ENCODE measurements at places on chromosomes 5 and 9.

DNA sequence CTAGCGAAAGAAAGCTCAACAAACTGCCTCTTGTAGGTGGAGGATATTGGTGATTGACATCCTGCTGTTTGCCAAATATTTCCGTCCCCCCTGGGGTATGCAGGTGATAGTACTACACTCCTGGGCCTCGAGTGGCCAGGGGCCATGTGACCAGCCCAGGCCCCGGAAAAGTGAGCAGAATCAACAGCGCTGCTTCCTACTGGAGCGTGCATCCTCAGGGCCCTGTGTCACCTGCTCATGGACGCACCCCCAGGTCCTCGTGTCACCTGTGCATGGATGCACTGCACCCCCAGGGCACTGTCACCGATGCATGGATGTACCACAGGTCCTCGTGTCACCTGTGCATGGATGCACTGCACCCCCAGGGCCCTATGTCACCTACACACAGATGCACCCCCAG is 43.8 kb downstream of the ADAMTS16 start:
- DNase-seq = no peak

GRCh38 chr5:144318460-144318859 is 147.8 kb downstream of the KCTD16 start:
- no peak for DNase-seq

GRCh38 chr5:10479154-10479721 is 37.6 kb downstream of the ROPN1L start:
- DNase-seq = no peak

GRCh38 chr5:56291079-56291643 is 58.0 kb upstream of the ANKRD55 start:
- DNase-seq = no peak

GRCh38 chr9:129032541-129033159 is 3.8 kb upstream of the MIGA2 start:
- no peak for DNase-seq

DNA sequence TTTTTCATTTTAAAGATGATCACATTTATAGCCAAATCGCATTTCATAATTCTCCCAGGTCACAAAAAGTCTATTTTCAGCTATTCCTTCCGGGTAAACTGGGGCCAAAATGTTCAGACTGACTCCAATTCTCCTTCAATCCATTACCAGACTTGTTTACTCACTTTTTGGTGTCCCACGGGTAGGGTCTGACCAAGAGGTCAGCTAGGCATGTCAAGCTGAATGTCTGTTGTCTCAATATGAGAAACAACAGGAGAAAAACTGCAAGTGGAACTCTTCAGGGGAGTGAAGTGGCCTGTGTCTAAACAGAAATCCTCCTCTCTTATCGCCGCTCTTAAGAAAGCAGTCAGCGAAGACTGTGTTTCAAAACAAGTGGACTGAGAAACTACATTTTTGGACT is 171.3 kb downstream of the APBA1 start:
- no peak for DNase-seq

- DNase-seq = no peak
These were observed 29.7 kb downstream of the MEGF10 start for GRCh38 chr5:127320032-127320965.

DNA sequence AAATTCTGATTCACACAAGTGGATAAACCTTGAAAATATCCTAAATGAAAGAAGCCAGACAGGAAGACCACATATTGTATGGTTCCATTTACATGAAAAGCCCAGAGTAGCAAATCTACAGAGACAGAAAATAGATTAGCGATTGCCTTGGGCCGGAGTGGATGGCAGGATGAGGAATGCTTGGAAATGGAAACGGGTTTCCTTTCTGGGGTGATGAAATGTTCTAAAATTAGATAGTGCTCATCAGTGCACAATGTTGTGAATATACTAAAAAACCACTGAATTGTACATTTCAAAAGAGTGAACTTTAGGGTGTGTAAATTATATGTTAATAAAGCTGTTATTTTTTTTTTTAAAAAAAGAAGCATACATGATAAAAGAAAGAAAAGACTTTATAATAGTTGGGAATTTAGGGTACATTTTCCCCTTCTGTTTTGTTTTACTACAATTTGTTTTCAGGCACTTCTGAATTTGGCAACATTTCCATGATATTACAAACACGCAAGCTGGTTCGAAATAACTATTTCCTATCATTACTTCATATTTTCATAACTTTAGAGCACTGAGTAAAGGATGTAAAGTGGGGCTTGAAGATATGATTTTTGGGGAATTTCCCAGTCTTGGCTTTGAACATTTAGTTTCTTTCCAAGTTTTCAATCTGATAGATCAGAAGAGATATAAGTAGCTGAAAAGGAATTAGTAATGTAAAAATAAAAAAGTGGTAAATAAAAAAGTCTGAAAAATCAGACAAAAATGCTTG is 23.9 kb downstream of the SLC35A4 start:
- DNase-seq = no peak

GRCh38 chr5:167268337-167268736 is 1023.1 kb upstream of the WWC1 start:
- no peak for DNase-seq

- no peak for DNase-seq
These were observed 2.2 kb downstream of the HNRNPA0 start for GRCh38 chr5:137751869-137752491.

- no peak for DNase-seq
These were observed 110.7 kb downstream of the NR6A1 start for GRCh38 chr9:124660341-124660801.

GRCh38 chr5:38800515-38800914 is 45.3 kb upstream of the OSMR start:
- DNase-seq = no peak

- DNase-seq = peak; percentile 41
These were observed 23.3 kb downstream of the CEP72 start for GRCh38 chr5:635306-636055.

GRCh38 chr5:55923177-55923771 is 71.5 kb downstream of the IL6ST start:
- no peak for DNase-seq

- no peak for DNase-seq
These were observed 74.9 kb downstream of the CAMK4 start for GRCh38 chr5:111299067-111299481.

GRCh38 chr9:74589576-74589975 is 92.4 kb downstream of the RORB start:
- no peak for DNase-seq

- DNase-seq = no peak
These were observed 1.9 kb downstream of the CDH18 start for GRCh38 chr5:19986031-19986619.

DNA sequence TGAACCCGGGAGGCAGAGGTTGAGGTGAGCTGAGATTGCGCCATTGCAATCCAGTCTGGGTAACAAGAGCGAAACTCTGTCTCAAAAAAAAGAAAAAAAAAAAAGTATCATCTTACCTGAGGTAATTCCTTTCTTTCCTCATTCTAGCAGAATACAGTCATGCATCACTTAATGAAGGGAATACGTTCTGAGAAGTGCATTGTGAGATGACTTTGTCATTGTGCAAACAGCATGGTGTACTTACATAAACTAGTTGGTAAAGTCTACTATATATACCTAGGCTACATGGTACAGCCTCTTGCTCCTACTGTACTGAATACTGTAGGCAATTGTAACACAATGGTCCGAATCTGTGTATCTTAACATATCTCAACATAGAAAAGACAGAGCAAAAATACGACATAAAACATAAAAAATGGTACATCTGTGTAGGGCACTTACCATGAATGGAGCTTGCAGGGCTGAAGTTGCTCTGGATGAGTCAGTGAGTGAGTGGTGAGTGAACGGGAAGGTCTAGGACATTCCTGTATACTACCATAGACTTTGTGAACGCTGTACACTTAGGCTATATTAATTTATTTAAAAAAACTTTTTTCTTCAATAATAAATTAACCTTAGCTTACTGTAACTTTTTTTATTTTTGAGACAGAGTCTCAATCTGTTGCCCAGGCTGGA is 100.4 kb downstream of the GLDC start:
- no peak for DNase-seq

DNA sequence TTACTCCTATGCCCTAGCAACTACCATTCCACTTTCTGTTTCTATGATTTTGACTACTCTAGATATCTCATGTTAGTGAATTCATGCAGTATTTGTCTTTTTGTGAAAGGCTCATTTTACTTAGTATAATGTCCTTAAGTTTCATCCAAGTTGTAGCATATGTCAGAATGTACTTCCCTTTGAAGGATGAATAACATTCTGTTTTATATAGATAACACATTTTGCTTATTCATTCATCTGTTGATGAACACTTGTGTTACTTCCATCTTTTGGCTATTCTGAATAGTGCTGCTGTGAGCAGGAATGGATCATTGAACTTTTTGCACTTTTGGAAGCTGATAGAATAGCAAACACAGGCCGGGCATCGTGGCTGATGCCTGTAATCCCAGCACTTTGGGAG is 140.2 kb upstream of the MYO10 start:
- DNase-seq = no peak

GRCh38 chr5:160312134-160312959 is at the start of gene CCNJL:
Gene CCNJL, minus strand, starts transcription at chr5:160312564. Its CDS starts 641 bp downstream, at chr5:160311923.
- DNase-seq = no peak

DNA sequence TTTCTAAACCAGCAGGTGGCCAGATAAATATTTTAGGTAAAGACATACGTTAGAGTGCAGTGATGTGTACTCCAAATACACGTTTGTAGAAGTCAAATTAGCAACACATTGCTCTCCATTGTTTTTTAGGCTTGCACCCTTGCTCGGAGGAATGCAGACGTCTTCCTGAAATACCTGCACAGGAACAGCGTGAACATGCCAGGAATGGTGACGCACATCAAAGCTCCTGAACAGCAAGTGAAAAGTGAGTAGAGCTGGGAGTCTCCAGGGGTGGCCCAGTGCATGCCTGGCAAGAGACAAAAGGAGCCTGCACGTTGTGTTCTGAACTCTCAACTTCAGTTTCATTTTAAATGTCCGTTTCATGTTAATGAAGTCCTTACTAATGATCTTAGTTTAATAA is 207.5 kb upstream of the OTULINL start:
- no peak for DNase-seq

GRCh38 chr5:2158109-2158508 is 275.4 kb upstream of the IRX4 start:
- DNase-seq = no peak

DNA sequence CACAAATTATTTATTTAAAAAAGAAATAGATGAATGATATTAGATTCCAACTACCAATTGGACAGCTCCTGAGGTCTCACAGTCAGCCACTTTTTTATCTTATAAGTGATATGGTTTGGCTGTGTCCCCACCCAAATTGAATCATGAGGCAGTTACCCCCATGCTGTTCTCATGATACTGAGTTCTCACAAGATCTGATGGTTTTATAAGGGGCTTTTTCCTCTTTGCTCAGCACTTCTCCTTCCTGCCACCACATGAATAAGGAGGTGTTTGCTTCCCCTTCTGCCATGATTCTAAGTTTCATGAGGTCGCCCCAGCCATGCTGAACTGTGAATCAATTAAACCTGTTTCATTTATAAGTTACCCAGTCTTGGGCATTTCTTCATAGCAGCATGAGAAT is 12.9 kb downstream of the NLN start:
- DNase-seq = no peak

GRCh38 chr5:156927545-156927944 is 35.5 kb downstream of the TIMD4 start:
- no peak for DNase-seq

- DNase-seq = no peak
These were observed 98.4 kb downstream of the C9orf152 start for GRCh38 chr9:110109333-110110092.

DNA sequence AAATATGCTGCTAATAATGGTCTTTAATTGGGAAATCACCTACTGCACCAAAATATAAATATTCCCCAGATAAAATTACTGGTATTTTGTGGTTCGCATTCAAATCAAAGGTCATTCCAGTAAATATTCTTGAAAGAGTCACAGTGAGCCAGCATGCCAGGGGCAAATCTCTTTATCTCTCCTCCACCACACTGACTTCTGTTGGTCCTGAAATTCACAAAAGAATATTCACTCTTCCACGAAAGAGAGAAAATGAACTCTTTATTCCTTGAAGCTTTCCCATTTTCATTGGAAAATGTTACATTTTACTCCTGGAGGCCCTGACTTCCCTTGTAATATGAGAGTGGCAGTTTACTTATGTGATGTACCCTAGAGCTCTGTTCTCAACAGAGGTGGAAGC is 39.7 kb downstream of the ZNF366 start:
- DNase-seq = no peak

GRCh38 chr5:87282269-87282668 is 14.6 kb downstream of the RASA1 start:
- no peak for DNase-seq

GRCh38 chr5:113151641-113152379 is 175.2 kb downstream of the DCP2 start:
- no peak for DNase-seq

- DNase-seq = no peak
These were observed 137.2 kb downstream of the PLCXD3 start for GRCh38 chr5:41373230-41373629.

- DNase-seq = no peak
These were observed 59.3 kb downstream of the DIAPH1 start for GRCh38 chr5:141559461-141559860.

- DNase-seq = no peak
These were observed 4.1 kb downstream of the PAX5 start for GRCh38 chr9:37029776-37030610.

- peak; percentile 69 for DNase-seq
These were observed 42.8 kb downstream of the TIMD4 start for GRCh38 chr5:156920042-156920860.

GRCh38 chr5:59600153-59600552 is 293.4 kb downstream of the PDE4D start:
- DNase-seq = no peak

DNA sequence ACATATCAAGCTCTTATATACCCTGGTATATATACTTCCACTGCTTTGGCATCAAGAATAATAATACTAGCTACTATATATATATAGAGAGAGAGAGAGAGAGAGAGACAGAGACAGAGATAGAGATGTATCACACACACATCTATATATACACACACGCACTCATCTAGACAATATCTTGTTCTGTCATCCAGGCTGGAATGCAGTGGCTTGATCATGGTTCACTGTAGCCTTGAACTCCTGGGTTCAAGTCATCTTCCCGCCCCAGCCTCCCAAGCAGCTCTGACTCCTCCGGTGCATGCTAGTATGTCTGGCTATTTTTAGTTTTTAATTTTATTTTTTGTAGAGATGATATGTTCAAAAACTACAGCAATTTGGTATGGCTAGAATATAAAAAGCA is 22.5 kb downstream of the ANKHD1 start:
- no peak for DNase-seq

DNA sequence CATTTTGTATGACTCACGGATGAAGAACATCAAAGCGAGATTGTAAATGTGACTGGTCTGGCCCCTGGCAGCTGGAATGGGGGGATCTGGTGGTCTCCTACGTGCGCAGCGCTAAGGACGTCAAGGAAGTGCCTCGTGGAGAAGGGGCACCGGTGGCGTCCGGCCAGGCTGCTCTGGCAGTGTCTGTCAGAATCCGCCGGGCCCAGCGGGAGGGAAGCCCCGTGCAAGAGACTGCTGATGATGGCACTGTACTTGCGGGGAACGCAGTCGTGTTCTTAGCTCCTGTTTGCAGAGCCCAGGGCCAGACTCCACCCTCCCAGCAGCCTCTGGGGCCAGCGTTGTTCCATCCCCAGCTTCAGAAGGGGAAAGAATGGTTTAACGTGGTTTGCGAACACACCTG is 75.5 kb downstream of the COL5A1 start:
- DNase-seq = no peak

GRCh38 chr9:68608763-68609162 is 68.1 kb upstream of the TMEM252 start:
- DNase-seq = no peak

GRCh38 chr5:54900984-54901725 is 84.2 kb downstream of the ESM1 start:
- DNase-seq = no peak

- no peak for DNase-seq
These were observed 135.1 kb upstream of the EFNA5 start for GRCh38 chr5:107805824-107806223.

Measured in activated effector memory CD4-positive, alpha-beta T cell treated with anti-CD3 and anti-CD28 coated beads, Interleukin-2, amount 50 U/mL, for 16 hours (primary cell).